ENCODE measurements at places on chromosomes 2 and 18.

- DNase-seq: no peak
These were observed 527.6 kb upstream of the ID2 start for GRCh38 chr2:8154270-8154669.

GRCh38 chr18:10057894-10058791 is 144.3 kb downstream of the VAPA start:
- DNase-seq: peak; percentile 13

DNA sequence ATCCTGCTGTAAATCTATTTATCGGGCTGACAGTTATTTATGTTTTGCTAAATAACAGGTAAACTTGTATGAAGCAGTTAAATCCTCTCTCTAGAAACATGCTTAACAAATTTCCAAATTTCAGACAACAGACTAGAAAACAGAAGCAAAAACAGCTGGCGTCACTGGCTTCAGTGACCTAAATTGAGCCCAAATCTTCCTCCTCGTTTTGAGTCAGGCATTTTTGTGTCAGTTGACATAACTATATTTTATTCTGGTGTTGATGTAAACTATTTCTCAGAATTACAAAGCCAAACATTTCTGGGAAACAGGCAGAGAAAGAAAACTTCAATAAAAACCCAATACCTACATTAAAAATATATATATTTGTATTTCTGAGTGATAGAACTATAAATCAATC is 21.7 kb downstream of the RBMS1 start:
- DNase-seq: no peak

GRCh38 chr2:199842631-199843395 is 8.2 kb downstream of the FTCDNL1 start:
- DNase-seq: no peak

GRCh38 chr2:120225549-120226065 is 2.4 kb upstream of the TMEM185B start:
- DNase-seq: no peak

DNA sequence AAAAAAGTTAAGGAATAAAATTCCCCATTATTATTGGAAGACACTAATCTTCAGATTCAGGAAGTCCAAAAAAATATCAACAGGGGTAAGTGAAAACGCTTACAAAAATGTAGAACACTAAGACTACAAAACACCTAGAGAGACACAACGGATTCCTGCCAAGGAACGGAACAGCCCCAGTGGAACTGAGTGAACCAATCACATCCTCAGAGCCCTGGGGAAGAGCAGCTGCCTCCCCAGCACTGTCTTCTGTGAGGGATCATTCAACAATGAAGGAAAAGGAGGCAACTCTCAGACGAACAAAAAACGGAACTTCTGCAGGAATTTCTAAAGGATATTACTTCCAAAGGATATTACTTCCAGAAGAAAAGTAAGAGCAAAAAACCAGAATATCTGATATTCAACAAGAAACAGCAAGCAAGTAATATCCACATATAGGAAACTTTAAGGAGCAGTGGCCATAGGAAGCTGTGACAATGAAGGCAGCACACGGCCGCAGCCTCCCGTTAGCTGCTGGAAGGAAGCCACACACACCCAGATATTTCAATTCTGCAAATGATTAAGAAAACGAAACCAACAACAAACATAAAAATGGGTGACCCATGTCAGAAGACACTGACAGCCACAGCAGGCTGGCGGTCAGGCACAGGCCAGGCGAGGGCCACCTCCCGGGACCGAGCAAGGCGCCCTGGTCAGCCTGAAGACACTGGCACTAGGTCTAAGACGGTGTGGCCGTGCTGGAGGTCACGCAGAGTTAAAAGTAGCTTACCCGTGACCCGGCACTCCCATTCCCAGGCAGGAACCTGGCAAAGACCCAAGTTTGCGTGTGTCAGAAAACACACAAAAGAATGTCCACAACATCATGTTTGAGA is 81.8 kb downstream of the HDAC4 start:
- peak; percentile 52 for DNase-seq

- DNase-seq: no peak
These were observed 35.1 kb upstream of the MSH6 start for GRCh38 chr2:47747878-47748277.

DNA sequence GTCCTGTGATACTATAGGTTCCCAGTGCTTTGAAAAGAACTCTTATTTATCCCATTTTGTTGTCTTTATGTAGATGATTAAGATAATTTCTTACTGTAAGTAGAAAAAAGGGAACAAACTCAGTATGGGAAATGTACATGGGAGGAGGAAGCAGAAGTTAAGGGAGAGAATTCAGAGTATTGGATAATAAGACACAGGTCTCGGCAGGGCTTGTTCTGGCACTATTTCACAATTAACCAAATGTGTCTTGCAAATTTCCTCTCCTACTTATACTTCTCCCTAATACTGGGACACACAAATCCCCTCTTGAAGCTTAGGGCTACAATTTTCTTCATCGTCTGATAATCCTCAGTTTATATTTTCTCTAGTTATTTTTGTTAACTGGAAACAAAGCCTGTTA is 744.0 kb downstream of the ADCYAP1 start:
- DNase-seq: peak; percentile 52

- DNase-seq: no peak
These were observed 219.3 kb downstream of the AGAP1 start for GRCh38 chr2:235713189-235713588.

- DNase-seq: no peak
These were observed 33.9 kb upstream of the GORASP2 start for GRCh38 chr2:170895023-170895757.

DNA sequence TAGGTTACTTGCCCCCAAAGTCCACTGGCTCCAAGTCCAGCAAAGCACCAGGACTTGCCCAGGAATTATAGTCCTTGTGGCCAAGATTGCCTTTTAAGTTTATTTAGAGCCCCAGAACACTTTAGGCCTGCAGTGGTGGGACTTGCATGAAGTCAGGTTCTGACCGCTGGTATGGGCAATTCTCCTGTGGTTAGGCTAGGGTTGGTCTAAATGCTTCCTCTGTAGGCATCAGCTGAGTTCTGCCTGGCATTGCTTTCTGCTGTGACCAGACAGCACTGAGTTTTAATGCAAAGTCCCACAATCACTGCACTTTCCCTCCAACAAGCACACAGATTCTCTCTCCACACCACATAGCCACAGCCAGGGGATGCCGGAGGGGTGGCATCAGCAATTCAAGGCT is 64.5 kb downstream of the DDX18 start:
- DNase-seq: no peak

- DNase-seq: no peak
These were observed 206.5 kb upstream of the FANCL start for GRCh38 chr2:58447586-58447985.

GRCh38 chr2:219624565-219624964 is 2.9 kb upstream of the SLC4A3 start:
- DNase-seq: no peak

DNA sequence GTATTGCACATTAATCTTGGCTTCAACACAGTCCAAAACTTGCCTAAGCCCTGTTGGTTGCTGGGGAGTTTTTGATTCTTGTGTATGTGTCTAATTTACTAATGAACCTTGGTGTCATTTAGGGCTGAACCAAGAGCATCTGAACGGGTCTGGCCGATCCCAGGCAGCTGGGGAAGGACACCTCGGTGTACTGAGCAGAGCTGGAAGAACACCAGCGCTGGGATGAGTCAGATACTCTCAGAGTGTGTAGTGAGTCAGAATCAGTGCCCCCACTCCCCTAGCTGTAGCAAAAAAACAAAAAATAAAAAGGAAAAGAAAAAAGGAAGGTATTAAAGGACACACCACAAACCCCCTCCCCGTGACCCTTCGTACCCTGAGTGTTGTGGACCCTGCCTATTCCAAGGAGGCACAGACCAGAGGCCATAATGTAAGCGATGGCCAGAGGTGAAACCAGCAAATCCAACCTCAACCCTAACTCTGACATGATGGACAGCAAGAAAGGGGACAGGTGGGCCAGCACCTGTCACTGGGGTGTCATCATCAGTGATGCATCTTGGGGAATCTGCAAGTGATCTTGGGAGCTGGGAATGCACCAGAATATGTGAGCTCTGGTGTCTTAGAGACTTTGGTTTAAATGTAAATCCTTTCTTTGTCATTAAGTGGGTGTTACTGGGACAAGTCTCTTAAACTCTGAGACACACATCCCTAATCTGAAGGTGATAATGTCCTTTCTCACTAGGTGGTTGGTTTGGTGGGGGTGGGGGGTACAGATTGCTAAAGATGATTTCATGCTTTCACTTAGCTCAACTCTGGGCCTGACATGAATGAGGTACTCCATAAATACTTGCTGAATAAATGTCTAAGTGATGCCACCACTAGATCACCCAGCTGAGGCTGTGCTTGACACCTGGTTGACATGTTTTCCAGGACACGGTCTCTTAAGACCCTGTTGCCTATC is 34.2 kb upstream of the NCOA1 start:
- peak; percentile 69 for DNase-seq

DNA sequence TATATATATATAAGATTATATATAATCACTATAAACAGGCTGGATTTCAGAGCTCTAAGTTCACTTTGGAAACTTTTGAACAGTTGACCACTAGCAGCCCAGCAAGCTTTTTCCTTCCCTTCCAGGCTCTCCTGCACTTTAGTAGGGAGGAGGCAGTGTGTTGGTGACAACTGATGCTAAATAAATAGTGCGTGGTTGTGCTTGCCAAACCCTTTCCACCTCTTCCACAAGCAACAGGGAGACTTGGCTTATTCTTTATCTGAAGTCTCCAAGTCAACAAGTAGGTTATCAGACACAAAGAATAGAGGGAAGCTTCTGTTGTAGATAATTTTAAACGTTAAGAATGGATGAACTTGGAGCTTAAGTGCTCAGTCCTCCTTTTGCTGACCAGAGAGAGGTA is 408.2 kb upstream of the HNRNPA3 start:
- DNase-seq: no peak

- DNase-seq: peak; percentile 81
These were observed 31.4 kb upstream of the CHN1 start for GRCh38 chr2:175036582-175037018.

DNA sequence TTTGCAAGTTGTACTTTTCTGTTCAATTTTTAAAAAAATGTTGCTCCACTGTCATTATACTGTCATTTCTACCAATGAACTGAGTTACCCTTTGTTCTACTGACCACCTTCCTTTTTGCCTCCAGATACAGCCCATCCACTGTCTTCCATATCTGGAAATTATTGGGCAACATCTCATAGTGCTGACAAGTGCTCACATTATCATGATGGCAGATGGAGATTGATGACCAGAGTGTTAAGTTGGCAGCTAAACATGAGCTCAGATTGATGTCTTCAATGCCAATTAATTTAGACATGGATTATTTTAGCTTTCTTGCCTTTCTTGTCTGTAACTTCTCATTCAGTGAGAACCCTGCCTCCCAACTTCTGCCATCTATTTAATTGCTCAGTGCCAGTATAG is 76.6 kb downstream of the KIAA1328 start:
- DNase-seq: no peak

DNA sequence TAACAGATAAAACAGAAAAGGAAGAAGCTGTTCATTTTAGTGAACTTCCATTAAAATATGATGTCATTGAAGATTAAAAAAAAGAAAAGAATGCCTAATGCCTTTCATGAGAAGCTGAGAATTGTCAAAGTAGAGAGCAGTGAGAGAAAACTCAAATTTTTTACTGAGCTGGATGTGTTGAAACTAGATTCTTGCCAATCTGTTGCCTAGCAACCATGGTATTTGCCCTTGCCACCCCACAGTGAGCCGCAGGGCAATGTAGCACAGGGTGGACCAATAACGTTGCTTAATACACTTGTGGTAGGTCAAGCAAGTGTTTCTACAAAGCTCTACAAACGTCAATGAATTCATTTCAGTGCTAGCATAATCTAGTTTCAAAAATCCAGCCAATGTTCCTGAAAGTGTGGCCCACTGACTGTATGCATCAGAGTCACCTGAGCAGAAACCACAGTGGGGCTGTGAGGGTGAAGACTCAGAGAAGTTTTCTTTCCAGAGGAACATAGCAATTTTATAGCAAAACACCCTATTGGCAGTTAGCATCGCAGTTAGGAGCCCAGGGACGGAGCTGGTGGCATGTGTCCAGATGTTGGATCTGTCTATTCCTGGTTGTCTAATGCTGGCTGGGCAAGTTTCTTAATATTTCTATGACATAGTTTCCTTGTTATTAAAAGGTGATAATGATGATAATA is 132.2 kb downstream of the DOCK10 start:
- DNase-seq: peak; percentile 64

GRCh38 chr2:202577250-202578183 is 57.3 kb upstream of the FAM117B start:
- DNase-seq: no peak

- DNase-seq: no peak
These were observed 85.8 kb upstream of the NDUFV2 start for GRCh38 chr18:9016633-9017166.

- DNase-seq: no peak
These were observed 41.6 kb upstream of the POU3F3 start for GRCh38 chr2:104812286-104812685.

DNA sequence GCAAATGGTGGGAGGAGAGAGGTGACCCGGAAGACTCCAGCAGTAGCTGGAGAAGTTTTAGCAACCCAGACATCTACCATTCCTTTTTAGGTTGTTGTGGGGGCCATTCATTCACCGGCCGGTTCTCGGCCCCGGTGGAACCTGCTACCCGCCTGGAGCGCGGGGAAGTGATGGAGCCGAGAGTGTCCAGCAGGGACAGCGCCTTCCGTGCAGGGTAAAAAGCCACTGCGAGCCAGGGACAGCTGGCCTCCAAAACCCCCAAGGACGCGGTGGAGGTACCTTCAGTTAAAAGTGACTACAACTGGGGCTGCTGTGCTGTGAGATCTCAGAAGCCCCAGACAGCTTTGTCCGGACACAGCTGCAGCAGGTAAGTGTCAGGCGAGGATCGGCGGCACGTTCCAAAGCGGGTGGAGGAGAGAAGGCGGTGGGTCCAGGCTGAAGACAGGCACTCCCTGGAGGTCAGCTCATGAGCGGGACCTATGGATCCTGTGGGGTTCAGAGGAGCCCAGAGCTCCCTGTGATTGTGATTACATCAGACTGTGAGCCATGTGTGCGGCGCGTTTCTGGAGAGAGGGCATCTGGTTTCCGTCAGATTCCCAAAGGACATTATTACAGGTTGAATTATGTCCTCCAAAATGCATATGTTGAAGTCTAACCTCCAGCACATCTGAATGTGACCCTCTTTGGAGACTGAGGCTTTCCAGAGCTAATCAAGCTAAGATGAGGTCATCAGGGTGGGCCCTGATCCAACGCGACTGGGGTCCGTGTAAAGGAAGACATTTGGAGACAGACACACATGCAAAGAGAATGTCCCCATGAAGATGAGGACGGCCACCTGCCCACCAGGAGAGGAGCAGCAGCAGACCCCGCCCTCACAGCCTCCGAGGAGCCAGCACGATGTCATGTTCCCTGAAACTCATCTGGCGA is 276.3 kb downstream of the EIPR1 start:
- no peak for DNase-seq

- no peak for DNase-seq
These were observed 10.1 kb downstream of the BAZ2B start for GRCh38 chr2:159606287-159606686.

DNA sequence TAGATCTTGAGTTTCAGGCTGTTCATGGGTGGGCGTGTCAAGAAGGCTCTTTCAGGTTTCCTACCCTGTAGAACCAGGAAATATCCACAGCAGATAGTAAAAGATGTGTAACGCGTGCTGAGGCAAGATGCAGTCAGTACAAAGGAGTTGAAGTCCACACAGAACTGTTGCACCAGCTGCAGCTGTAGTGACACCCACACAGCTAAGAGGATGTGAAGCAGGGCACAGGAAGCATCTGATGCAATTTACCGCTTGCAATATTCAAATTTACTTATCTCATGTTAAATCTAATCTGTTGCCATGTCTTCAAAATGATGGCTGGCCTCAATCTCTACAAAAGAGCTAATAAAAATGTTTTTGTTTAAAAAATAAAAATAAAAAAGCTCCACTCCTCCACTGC is 132.8 kb downstream of the ARHGAP15 start:
- DNase-seq: peak; percentile 79
